ENCODE measurements at places on chromosomes 11 and 22.
A peak's percentile ranks its signal among the peaks of the same experiment; 100 is the strongest.

- DNase-seq = no peak
These were observed 135.1 kb downstream of the SPATA19 start for GRCh38 chr11:133710241-133710640.

DNA sequence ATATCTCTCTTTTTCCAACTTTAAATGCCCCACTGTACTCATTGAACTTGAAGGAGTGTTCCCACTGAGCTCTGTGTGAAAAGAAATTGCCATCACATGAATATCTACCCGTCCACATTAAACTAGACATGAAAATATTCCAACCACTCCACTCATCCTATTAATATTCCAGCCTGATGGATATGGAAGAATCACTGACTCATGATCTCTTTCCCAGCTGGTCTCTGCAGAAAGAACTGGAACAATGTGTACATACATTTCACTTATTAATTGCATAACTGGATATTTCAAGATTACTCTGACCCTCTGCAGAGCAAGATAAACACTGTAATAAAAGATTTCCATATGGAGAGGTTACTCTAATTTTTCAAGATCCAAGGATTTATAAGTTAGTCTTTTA, 711.1 kb upstream of the LRRC4C start:
- no peak for DNase-seq

DNA sequence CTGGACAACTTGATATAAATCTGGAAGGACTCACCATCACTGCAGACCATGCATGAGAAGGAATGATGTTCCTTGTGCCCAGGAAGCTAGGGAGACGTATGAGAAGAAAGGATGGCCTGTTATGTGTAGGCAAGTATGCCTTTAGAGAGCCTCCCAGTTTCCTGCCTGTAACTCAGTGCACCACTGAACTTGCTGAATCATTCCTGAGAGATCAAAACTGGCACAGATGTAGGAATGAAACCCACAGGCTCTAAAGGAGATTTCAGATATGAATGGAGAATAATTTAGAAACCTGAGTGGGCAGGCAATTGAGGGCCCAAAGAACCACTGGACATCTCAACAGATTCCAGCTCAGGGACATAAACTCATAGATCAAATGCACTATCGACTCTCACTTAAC, 38.4 kb upstream of the PRSS23 start:
- no peak for DNase-seq

GRCh38 chr11:117796872-117797529, at the start of gene DSCAML1:
Gene DSCAML1 (minus strand): TSS chr11:117797216. CDS start chr11:117797079, 137 bp downstream.
- DNase-seq = peak; percentile 77

DNA sequence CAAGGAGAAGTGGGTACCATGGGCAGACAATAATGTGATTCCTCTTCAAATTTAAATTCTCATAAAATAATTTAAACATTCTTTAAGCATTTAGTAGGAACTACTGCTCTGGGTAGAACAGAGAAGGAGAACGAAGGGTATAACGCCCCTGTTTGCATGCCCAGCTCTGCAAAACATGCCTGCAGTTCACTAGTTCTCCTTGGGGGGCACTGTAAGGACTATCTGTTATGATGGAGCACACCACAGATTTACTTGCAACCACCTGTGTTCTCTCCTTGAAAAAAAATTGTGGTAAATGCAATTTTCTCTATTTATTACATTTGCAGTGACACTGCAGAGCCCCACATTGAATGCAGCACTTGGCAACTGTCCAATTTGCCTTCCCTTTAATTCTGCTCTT, 100.3 kb downstream of the GUCY1A2 start:
- DNase-seq = peak; percentile 13

DNA sequence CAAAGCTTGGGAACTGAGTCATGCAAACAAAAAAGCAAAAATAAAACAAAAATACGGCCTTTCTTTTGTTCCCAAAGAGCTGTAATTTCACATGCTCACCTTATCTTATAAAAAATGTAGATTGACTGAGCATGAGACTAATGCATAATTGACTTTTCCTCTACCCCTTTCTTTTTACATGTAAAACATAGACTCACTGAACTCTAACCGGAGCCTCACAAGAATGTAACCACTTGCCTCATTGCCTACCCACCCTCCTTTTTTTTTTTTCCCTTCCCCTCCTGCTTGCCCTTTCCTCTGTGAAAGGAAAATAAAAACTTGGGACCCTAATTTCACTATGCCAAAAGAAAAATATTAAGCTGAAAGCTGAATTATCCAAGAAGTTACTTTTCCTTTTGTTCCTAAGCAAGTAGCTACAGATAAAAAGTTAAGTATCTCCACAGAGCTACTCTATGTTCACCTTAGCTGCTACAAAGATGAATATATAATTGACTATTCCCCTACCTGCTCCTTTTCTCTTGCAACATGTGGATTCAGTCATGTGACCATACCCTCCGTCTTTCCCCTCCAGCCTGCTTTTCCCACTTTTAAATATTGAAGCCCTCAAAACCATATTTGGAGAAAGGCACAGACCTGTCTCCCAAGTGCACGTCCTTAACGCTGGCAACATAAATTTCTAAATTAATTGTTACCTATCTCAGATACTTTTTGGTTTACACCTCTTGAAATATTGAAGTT, 39.6 kb upstream of the WEE1 start:
- DNase-seq = no peak

DNA sequence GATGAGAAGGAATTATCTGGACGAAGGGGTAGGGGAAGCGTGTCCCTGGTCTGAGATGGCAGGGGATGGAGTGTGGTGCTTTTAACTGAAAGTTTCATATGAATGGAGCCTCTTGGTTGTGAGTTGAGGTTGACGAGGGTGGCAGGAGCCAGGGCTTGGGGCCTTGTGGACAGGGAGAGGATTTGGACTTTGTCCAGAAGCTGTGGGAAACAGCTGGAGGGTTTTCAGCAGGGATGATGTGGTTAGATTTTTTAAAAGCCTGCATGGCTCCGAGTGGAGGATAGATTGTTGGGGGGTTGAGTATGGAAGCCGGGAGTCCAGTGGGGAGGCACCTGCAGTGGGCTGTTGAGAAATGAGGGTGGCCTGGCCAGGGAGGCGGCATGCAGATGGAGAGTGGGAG, 24.8 kb downstream of the MYO7A start:
- no peak for DNase-seq

DNA sequence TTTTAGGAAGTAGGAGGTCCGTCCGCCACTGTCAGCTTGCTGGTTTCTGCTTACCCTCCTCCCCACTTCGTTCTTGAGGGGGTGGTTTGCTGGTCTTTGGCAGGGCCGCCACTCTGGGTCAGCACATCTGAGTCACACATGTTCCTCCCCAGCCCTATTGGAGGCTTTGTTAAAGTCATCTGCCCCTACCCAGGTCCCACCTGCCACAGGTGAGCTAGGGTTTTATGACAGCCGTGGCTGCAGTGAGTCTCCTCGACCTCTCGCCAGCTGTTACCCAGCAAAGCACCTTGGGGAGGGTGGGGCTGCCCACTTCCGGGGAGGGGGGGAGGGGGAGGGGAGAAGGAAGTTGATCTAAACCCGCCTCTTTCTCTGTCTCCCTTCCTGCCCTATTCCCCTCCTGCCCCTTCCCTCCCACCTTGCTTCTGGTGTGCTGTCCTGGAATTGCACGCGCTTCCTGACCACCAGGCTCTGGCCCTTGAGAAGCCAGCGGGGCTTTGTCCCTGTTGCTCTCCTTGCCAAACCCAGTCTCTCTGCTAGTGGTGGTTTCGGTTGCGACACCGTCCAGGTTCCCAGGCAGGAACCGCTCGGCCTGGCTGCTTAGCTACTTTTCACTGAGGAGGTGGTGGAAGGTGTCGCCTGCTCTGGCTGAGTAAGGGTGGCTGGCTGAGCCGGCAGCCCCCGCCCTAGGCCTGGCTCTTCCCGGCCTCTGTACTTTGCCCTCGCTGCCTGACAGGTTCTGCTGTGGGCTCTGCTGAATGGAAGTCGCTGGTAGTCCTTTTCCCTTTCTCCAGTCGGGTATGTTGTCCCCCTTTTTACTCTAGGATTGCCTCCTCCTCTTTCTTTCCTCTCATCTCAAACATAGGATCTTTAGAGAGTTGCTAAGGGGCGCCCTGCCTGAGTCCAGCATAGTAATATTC, 28.5 kb downstream of the RCOR2 start:
- peak; percentile 23 for DNase-seq

GRCh38 chr11:9905960-9906791, 242.3 kb downstream of the SWAP70 start:
- DNase-seq = no peak

- no peak for DNase-seq
These were observed 4.6 kb downstream of the PRSS23 start for GRCh38 chr11:86804951-86805350.

GRCh38 chr22:19759427-19760057, 1.0 kb upstream of the TBX1 start:
- DNase-seq = no peak

GRCh38 chr11:115168229-115168671, 336.0 kb downstream of the CADM1 start:
- DNase-seq = no peak

DNA sequence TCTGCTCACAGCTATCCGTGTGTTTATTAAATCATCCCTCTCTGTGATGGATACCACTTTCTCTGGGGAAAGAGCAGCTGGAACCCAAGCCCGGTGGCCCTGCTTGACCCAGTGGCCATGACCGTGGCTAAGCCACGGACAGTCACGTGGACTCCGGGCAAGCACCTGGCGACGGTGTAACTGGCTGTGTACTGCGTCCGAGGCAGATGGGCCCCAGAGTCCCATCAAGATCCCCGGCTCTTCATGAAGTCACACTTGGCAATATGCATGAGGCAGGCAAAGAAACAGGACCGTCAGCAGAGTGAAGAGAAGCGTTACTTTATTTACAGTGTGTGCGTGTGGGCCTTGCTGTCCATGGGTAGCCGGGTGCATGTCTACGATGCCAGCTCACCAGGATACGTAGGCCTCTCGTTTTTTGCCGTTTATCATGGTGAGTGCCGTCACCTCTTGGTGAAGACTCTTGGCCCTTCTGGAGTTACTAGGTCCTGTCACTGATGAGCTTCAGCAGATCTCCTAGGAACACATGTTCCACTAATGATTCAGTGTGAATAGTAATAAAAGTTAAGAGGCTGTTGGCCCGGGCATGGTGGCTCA, 366.3 kb downstream of the TBC1D22A start:
- no peak for DNase-seq

DNA sequence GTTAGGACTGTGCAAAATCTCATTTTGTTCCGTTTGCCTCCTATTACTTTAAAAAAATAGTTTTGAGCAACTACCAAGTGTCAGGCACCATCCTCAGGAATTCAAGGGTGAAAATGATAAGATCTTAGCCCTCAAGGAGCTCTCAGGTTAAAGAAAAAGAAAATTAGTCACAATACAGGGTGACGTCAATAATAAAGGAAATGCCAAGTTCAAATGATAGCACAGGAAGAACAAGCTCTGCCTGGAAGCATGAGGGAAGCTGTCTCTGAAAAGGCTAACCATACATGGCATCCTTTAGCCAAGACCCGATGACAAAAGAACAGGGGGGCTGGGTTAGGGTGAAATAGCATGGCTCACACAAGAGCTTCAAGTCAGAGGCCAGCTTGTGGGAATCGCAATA, 11.1 kb upstream of the MPZL2 start:
- DNase-seq = no peak

- DNase-seq = no peak
These were observed 16.5 kb upstream of the GAL start for GRCh38 chr11:68667511-68668500.

- DNase-seq = no peak
These were observed 35.9 kb upstream of the TEF start for GRCh38 chr22:41345807-41346335.

DNA sequence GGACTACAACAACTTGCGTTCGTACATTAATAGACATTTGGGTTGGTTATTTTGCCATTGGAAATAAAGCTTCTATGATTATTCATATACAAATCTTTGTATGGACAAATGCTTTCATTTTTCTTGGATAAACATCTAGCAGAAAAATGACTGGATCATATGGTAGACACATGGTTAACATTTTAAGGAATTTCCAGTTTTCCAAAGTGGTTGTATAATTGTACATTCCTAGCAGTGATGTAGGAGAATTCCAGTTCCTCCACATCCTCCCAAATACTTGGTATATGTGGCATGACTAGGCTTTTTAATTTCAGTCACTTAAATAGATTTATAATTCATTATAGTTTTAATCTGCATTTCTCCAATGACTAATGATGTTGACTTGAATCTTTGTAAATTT, 246.2 kb upstream of the NCAM1 start:
- DNase-seq = no peak

DNA sequence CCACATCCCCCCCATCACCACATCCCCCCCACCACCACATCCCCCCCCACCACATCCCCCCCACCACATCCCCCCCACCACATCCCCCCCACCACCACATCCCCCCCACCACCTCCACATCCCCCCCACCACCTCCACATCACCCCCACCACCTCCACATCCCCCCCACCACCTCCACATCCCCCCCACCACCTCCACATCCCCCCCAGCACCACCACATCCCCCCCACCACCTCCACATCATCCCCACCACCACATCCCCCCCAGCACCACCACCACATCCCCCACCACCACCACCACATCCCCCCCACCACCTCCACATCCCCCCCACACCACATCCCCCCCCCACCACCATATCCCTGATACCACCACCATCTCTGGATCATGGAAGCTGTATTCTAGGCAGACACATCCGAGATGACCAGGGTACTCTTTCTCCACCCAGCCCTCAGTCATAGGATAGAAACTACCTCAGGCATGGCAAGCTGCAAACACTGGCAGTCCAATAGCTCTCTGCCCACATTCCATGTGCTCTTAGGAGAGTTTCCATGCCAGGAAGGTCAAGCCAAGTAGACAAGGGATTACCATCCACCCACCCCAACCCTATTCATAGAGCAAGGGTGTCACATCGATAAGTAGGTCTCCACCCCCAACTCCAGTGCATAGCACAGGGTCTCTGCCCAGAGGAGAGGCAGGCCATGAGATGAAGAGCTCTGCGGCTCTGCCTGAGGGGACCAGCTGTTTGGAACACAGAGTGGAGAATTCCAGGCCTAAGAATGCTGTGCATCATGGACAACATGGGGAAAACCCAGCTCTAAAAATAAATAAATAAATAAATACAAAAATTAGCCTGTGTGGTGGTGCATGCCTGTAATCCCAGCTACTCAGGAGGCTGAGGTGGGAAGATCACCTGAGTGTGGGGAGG, 33.0 kb upstream of the TEAD1 start:
- DNase-seq = no peak

DNA sequence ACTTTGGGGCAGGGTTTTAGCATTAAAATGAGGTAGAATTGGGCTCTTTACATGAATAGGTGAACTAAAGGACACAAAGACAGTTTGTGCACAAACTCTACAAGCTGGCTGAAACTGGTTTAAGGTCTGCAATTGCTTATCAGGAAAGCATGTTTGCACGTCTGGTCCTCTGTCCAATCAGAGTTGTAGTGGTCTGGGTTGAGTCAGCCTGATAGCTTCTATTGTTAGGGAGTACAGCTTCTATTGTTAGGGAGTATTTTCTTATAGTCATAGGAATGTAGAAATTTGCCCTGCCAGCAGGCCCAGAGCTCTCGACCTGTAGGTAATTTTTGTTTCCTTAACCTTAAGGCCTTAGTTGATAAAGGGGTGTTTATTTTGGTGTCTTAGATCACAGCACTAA, 1422.4 kb downstream of the LRRC4C start:
- no peak for DNase-seq

GRCh38 chr11:26974069-26974783, 19.7 kb upstream of the FIBIN start:
- DNase-seq = no peak

Measured in nephron progenitor cell (in vitro differentiated cells).